ENCODE measurements at places on chromosomes 4 and X.

GRCh38 chrX:26558719-26559386 is 342.9 kb downstream of the MAGEB5 start:
- no peak for DNase-seq

DNA sequence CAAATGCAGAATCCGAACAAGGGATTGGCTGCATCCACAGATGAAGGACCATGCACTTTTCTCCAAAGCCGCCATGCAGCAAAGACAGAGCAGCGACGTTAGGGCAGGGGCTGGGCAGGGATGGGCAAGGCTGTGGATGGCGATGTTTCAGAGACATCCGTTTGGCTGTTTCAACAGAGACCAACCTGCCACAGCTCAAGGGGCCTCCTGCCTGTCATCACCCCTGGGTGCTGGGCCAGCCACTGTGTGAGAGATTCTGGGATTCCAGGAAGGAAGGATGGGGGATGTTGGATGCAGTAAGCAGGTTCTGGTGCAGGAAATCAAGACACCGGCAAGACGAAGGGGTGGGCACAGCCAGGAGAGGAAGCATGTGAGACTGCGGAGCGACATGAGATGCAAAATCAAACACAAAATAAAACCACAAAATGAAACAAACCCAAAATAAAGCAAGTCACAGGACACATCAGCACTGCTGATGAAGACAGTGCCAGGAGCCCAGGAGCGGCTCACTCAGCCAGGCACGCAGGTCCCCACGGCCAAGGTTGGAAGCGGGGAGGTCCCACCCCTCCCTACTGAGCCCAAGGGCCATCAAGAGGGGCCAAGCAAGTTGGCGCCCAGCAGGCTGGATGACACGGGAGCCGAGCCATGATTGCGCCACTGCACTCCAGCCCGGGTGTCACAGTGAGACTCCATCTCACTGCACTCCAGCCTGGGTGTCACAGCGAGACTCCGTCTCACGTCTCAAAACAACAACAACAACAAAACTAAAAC is 68.1 kb downstream of the FAM53A start:
- DNase-seq = no peak

DNA sequence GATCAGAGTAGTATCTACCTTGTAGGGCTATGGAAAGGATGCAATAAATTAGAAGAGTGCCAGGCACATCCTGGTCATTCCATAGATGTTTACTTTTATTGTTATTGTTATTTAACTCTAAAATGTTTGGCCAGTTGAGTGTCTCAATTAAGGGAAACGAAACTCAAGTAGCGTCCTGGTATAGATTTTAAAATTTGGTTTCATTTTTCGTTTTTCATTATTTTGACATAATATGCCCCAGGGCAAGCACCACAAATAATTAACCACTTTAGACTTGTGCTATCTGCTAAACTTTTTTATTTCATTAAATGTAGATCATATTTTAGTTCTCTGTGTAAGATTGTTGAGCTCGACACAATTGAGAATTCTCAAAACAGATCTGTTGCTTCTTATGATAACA is 179.7 kb upstream of the PRPS2 start:
- no peak for DNase-seq

- DNase-seq = no peak
These were observed 15.4 kb downstream of the ELOVL6 start for GRCh38 chr4:110183058-110183457.

GRCh38 chr4:79017481-79017880 is 78.2 kb upstream of the PAQR3 start:
- no peak for DNase-seq

GRCh38 chr4:8507196-8507570 is 66.6 kb downstream of the TRMT44 start:
- DNase-seq = no peak

GRCh38 chrX:44162964-44163475 is 180.5 kb downstream of the EFHC2 start:
- DNase-seq = no peak

GRCh38 chr4:156981262-156981769 is 9.7 kb upstream of the PDGFC start:
- DNase-seq = no peak

- DNase-seq = no peak
These were observed 24.5 kb downstream of the KIAA0232 start for GRCh38 chr4:6806924-6807626.

- no peak for DNase-seq
These were observed 69.1 kb upstream of the FBXW7 start for GRCh38 chr4:152605031-152605430.

GRCh38 chr4:40375620-40376019 is 40.5 kb downstream of the CHRNA9 start:
- DNase-seq = no peak

- DNase-seq = no peak
These were observed 15.8 kb downstream of the ATXN3L start for GRCh38 chrX:13304052-13304451.

GRCh38 chrX:118212817-118213183 is 96.2 kb upstream of the KLHL13 start:
- DNase-seq = no peak

DNA sequence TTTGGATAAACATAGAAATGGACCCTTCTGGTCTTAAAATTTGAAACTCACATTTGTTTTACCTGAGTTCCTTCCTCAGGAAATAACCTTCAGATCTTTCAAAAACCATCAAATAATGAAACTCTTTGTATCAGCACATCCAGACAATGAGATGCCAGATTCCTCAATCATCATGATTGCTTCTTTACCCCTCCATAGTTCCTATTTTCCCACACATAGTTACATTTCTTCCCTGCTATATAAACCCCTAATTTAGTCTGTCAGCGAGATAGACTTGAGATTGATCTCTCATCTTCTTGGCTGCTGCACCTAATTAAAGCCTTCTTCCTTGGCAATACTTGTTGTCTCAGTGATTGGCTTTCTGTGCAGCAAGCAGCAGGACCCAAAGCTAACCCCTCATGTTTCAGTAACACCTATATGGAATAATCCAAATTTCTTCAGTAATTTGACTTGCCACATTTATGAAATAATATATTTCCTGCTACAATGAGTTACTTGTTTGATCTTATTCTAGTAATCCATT is 83.9 kb upstream of the BANK1 start:
- no peak for DNase-seq

GRCh38 chrX:48663241-48663640 is 20.4 kb upstream of the WAS start:
- DNase-seq = no peak

GRCh38 chr4:45004326-45004725 is 278.0 kb upstream of the GNPDA2 start:
- no peak for DNase-seq

GRCh38 chr4:7815562-7815961 is 124.1 kb downstream of the AFAP1 start:
- DNase-seq = no peak

- no peak for DNase-seq
These were observed 240.9 kb downstream of the AR start for GRCh38 chrX:67784712-67785111.

DNA sequence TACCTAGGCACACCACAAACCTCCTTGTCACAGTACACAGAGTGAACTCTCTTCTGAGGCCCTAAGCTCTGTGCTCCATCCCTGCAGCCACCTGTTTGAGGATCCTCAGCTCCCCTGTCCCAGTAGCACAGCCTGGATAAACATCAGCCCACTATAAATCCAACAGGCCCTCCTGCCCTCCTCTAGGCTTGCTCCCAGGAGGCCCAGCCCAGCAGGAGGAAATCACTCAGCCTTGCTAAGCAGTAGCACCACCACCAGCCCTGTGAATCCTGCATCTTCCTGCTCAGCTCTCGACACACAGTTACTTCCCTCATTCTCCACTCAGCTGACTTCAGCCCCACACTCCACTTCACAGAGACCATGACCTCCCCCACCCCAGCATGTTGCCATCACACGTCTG is 273.9 kb downstream of the BCOR start:
- DNase-seq = no peak

- no peak for DNase-seq
These were observed 169.8 kb upstream of the BCOR start for GRCh38 chrX:40267334-40268187.

DNA sequence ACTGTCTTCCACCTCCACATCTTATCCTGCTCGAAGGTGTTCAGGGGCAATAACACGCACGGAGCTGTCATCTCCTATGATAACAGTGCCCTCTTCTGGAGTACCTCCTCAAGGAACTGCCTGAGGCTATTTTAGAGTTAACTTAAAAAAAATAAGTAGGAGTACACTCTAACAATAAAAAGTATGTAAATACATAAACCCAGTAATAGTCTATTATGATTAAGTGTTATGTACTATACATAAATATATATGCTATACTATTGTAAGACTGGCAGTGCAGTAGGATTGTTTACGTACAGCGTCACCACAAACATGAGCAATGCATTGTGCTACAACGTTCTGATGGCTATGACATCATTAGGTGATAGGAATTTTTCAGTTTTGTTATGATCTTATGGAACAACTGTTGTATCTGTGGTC is 34.5 kb upstream of the TLR2 start:
- DNase-seq = no peak

GRCh38 chr4:88008122-88008742 is 797 bp downstream of the PKD2 start:
- DNase-seq = peak; percentile 1

DNA sequence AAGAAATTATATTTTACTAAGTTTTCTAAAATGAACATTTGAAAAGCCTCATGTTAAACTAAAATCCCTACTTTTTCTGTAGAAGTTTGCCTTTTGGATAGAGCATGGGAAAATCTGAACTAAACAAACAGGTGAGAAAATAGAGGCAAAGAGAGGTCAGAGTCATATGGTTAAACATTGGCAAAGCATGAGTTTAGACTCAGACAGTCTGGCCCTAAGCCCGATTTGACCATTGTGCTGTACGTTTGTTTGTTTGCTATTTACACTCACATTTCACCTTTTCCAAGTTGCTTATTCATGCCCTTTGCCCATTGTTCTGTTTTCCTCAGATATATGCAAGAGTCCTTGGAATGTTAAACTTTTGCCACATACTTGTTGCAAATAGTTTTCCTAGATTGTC is 85.4 kb downstream of the TIGD2 start:
- DNase-seq = no peak

DNA sequence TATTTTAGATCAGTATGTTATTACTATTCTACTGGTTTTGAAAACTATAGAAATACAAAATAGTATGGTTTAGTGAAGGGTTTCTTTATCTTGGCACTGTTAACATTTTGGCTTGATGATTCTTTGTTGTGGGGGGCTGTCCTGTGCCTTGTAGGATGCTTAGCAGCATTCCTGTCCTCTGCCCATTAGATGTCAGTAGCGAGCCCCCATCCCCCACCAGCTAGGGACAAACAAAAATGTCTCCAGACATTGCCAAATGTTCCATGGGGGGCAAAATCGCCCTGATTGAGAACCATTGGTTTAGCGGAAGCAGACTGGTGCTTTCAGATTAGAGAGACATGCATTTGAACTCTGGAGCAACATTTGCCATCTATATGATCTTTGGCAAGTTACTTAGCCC is 23.3 kb downstream of the SPARCL1 start:
- no peak for DNase-seq

- no peak for DNase-seq
These were observed 83.3 kb upstream of the KIT start for GRCh38 chr4:54574500-54574899.

DNA sequence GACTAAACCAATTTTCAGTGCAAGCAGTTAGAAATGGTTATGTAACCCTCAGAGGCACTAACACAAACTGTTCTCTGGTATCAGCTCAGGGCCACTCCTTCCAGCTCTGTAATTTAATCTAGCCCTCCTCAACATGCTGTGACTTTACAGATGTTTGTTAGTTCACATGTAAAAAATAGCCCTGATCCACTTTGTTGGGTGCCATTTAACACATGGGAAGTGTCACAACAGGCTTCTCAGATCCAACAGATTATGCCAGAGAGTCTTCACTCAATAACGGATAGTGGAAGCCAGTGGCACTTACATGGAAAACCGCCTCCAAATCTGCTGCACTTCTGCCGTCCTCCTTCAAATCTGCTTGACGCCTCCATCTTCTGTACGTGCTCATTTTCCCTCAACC is 51.6 kb downstream of the ATP8A1 start:
- DNase-seq = no peak

- DNase-seq = no peak
These were observed 12.2 kb downstream of the EGFL6 start for GRCh38 chrX:13581554-13581953.

- no peak for DNase-seq
These were observed 57.9 kb upstream of the PLS3 start for GRCh38 chrX:115503099-115503498.

DNA sequence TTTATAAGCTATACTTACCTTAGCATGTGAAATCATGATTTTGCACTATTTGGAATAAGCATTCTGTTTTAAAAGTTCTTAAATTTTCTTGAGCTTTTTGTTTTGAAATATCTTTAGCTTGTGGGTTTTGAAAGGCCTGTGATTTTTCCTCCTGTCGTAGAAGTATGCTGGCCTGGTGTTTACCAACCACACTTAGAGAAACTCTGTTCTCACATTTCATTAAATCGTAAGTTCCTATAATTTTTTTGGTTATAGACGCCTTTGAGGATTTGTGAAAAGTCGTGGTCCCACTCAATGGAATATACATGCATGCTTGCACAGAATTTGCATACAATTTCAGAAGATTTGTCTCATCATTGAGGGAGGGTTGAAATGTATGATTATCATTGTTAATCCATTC is 63.6 kb downstream of the PDLIM5 start:
- DNase-seq = no peak

GRCh38 chrX:106612393-106612763 is 600 bp downstream of the RADX start:
- DNase-seq = no peak

DNA sequence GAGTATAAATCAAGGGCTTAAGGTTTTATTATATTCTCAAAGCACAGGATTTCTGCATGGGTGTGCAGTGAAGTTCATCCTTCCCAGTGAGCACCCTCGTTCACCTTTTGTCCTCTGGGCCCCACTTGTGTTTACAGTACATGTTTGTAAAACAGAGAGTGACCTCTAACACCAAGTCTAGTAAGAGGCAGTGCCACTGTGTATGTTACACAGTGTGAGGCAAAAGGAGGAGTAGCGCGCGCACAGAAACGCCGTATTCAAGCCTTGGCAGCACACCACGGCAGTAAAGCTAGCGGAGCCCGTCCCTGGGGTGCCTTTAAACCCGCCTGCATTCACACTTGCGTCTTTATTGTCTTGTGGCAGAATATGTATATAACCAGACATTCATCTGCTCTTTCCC is 51.9 kb downstream of the CCNI start:
- DNase-seq = no peak

GRCh38 chr4:3810111-3810680 is 44.0 kb downstream of the ADRA2C start:
- no peak for DNase-seq

- DNase-seq = no peak
These were observed 54.1 kb downstream of the APBB2 start for GRCh38 chr4:41160012-41160789.

- DNase-seq = no peak
These were observed 113.7 kb downstream of the SOWAHB start for GRCh38 chr4:76784237-76784636.

DNA sequence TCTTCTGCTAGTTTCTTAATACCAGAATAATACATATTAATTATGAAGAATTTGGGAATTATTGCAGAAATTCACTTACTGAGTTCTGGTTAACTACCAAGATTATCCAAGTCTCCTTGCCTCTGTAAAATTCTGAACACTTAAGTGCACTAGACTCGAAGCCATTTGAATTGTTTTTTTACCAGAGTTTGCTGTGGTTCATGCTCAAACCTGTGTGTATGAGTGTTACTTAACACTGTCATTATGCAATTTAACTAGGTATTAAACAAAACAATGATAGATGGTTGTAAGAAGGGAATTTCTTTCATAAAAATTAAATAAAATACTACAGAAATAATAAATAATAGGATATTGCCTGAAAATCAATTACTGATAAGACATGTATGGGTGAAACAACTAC is 145.6 kb upstream of the FAT4 start:
- DNase-seq = no peak
